ENCODE measurements at places on chromosomes 11 and 22.
A peak's percentile ranks its signal among the peaks of the same experiment; 100 is the strongest.

DNA sequence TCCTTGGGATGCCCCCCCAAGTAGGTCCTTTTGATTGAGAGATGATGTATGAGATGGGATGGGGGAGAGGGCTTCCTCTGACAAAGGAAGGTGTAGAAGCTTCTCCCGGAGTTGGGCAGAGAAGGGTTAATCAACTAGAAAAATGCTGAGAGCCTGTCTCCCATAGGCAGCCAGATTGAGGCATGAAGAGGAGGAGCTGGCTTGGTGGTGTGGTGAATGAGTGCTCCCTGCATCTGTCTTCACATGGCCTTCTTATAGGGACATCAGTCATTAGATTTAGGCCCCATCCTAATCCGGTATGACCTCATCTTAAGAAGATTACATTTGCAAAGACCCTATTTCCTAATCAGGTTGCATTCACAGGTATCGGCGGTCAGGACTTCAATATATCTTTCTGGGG lies 61.1 kb downstream of the NFAM1 start:
- DNase-seq: no peak

GRCh38 chr22:29375398-29376076 lies 12.8 kb downstream of the AP1B1 start:
- no peak for DNase-seq

DNA sequence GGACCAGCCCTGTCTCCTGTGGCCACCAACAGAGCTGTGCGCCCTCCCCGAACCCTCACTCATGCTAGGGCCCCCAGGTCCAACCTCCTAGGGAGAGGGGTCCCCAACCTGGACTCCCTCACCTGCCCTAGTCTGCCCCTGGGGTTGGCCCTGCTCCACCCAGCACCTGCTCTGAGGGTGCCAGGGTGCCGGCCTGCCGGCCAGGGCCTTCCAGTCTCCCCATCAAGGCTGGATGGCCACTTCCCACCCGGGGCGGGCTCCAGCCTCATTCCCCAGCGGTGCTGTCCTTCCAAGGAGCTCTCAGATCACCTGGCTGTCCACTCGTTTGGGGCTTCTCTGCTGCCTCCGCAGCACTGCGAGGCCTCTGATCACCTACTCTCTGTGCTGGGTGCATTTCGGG lies 39.1 kb downstream of the CDKN1C start:
- no peak for DNase-seq

DNA sequence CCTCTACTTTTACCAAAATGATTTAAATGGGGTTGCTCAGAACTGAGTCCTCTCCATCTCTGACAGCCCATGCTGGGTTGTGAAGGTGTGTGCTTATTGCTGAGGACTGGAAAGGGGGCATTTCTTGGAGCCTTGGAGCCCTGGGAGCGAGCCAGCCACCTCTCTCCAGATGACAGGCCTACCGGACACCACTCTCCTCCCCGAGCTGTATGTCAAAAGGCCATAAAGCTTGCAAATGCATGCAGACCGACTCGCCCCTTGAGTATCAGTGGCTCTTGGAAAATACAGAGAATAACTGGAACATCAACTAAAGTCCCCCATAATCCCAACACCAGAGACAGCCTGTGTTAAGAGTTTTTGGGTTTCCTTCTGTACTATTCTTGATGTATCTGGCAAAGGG lies 67.9 kb upstream of the PITPNB start:
- DNase-seq: no peak

DNA sequence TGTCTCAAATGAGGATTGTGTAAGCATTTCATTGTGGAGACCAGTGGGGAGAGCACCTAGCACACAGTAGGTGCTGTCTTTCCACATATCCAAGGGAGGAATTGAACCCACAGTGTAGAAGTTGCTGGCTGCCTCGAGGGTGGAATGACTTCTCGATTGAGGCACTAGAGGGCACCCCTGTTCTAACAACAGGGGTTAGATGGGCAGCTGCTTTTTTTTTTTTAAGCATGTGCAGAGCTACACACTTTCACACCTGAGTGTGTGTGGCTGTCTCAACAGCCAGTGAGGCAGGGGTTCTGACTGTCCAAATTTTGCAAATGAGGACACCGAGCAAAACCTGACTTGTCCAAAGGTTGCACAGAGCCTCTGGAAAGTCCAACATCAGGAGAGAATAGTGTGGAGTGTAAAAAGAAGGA lies 118.2 kb upstream of the CRYBB3 start:
- peak; percentile 2 for DNase-seq

DNA sequence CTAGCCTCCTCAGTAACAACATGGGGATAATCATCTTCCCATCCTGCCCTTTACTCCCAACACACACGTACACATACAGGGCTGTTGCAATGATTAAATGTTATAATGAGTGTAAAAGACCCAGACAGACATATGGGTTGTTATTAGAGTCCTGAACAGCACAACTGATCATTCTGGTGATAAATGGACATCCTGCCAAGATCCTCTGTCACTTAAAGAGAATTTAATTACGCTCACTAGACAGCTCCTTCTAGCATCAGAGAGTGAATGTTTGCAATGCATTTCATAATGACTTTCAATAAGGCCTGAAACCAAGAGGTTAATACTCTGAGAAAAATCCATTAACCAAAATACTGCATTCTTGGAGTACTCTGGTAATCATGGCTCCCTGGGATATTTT lies 115.8 kb downstream of the KCNC1 start:
- no peak for DNase-seq

- no peak for DNase-seq
Observed at GRCh38 chr11:19344661-19345518, 104.1 kb upstream of the E2F8 start.

DNA sequence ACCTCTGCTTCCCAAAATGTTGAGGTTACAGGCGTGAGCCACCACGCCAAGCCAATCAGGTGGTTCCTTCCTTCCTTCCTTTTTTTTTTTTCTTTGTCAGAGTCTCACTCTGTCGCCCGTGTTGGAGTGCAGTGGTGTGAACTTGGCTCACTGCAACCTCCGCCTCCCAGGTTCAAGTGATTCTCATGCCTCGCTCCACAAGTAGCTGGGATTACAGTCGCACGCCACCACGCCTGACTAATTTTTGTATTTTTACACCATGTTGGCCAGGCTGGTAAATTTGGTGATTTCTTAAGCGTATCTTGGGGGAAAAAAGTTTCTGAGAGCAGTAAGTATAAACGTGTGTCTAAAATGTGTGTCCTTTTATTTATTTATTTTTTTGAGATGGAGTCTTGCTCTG lies 18.2 kb upstream of the SPINDOC start:
- no peak for DNase-seq

- DNase-seq: no peak
Observed at GRCh38 chr11:837189-837989, 4.6 kb downstream of the CD151 start.

DNA sequence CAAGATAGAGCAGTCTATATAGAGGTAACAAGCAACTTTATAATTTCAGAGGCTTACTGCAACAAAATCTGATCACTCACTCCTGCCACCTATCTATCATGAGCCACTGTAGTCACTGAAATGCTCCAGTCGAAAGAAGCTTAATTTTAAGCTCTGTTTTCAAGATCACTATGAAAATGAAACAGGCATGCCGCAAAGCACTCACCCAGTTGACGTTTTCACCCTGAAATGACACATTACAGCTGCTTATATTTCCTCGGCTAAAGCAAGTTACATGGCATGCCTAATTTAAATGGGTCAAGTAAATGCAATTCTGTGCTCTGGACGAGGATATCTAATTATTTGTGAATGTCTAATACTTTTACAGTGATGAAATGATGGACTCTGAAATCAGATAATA lies 616.3 kb downstream of the FAM181B start:
- DNase-seq: no peak

DNA sequence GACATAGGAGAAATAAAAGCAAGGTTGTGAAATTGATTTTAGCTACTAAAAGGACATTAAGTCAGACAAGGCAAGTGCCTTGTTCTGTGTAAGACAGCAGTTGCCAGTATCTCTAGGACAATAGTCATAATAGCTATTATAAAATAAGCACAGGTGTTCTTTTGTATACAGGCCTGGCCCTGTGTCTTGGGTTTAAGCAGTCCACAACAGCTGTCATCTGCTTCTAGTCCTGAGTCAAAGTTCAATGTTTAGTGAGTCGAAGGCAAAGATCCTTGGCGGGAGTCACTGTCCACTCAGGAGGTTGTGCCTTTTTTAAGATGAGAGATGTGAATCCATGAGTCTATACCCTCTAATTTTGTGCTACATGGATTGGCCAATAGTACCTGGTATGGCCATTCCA lies 79.5 kb downstream of the SC5D start:
- DNase-seq: no peak
